ENCODE measurements at places on chromosomes 11 and 22. TPM values are rescaled to one million over a fixed set of nuclear protein-coding genes. Genes with fewer than 3 reads are reported as not detected.
A peak's percentile ranks its signal among the peaks of the same experiment; 100 is the strongest.

- no peak for DNase-seq
Measured at GRCh38 chr11:69424748-69425147, 56.7 kb upstream of the LINC01488 start.

- no peak for DNase-seq
Measured at GRCh38 chr11:76885390-76886097, 24.8 kb downstream of the ACER3 start.

- DNase-seq = no peak
Measured at GRCh38 chr11:44348721-44349120, 38.8 kb upstream of the ALX4 start.

GRCh38 chr11:31779374-31779791, 31.7 kb downstream of the PAX6 start:
- DNase-seq = no peak

DNA sequence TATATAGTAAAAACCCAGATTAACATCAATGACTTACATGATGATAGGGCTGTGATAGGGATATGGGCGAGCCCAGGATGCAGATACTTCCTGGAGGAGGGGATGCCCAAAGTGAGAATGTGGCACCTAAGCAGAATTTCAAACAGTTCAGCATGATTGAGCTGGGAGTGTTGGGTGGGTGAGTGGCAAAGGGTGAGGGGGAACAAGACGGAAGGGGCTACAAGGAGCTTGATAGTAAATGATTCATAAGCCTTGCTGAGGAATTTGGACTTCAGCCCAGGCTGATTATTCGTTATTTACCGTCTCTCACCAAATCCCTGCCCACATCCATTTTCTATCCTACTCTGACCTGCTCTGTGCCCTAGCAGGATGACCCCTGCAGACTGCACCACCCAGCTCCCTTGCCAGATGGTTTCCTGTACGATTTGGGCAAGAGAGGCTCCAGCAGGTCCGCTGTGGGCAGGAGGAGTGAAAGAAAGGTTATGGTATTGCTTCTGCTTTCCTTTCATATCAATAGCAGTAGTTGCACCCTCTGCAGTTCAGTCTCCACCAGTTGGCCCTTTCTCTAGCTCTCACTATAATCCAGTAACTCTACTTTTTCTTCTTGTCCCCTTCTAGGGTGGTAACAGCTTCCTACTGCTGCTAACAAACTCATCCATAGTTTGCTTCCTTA, 30.3 kb upstream of the SIK2 start:
- no peak for DNase-seq

PAMR1 gene
- total RNA-seq = 14.5 TPM

GRCh38 chr11:75298191-75298975, 53.1 kb downstream of the ARRB1 start:
- no peak for DNase-seq

MS4A7 gene
- 14.5 TPM for total RNA-seq

- no peak for DNase-seq
Measured at GRCh38 chr11:96396637-96397036, 6.8 kb downstream of the JRKL start.

GRCh38 chr11:71252269-71252769, at the start of gene SHANK2:
Gene SHANK2 (minus strand): TSS chr11:71252577. CDS start chr11:71147326, 105,251 bp downstream.
- no peak for DNase-seq

DNA sequence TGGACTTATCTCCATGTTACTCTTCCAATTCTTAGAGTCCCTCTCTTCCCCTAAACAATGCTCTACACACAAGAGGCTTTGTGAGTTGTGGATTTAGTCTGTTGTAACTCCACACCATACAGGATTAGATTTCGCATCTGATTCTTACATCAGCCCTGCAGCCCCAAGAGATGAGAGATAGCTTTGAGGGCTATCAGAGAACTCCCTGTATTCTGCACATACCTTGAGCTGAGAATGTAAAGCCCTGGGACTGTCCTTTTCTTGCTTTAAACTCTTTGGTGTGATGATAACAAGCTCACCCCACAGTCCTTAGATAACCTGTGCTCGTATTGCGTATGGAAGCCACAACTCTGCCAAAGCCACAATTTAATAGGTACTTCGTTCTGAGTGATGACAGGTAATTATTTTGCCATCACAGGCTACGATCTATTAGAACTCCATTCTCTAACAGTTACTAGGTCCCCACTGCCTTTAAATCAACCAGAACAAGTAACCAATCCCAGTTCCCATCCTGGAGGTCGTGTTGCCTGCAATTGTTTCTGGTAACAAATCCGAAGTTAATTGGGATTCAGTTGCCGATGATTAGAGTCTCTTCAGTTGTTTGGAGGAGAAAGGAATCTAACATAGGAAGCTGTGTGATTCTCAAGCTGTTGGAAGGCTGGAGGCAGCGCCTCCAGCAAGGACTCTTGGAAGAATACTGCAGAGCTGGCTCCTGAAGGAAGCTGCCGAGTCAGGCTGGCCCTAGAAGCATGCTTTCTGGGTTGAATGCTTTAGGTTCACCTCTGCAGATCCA, 1.3 kb upstream of the PARVG start:
- DNase-seq = no peak

DNA sequence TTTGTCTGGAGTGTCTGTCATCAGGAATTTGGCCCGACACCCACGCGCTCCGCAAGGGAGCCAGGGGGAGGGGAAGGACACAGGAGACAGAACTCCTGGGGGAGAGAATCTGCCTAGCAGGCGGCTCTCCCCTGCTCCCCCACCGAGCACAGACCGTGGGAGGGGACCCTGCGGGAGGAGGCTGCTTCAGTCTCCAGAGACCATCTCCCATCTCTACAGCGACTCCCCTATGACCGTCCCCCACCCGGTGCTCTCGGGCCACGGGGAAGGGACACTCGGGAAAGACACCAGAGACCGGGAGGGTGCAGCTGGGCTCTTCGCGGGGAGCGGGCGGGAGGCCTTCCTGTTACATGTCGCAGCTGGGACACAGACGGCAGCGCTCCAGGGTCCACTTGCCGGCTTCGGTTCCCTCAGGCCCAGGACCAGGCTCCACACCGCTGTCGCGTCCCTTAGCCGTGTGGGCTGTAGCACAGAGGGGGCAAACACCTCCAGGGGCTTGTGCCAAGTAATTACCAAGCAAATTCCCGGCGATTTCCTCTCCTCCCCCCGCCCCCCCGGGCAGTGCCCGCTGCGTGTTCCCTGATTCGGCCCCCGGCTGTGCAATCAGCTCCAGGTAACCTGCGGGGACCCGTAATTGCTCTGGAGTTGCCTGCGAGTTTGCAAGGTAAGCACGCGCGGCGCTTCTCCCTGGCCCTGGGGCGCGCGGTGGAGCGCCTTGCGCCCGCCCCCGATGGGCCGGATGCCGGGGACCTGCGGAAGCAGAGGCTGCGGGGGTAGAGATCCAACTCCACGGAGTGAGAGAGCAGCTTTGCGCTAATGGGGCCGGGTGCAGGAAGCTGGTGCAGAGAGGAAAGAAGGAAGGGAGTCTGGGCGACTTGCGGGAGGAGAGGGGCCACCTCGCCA, 155.1 kb upstream of the CADM1 start:
- no peak for DNase-seq

DNA sequence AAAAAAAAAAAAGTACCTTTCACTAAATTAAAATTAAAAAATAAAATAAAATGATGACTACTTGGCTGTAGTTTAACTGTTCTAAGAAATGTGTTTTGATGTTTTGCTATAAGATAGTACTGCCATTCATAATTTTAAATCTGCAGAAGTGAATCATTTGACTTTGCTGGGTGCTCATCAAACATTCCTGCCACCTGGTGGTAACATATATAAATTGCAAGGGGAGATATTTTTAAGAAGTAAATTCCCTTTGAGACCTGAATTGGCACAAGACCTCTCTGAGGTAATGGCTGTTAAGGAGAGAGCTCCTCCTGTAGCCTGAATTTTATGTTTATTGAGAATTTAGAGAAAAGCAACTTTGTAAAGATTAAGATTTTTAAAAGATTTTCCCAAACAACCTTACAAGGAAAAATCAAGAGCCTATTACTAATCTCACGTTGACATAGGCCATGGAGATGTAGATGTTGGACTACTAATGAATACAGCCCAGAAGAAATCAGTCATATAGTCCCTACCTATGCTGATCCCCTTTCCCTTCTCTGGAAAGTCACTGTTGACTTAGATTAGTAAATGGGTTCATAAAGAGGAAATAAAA, 11.9 kb upstream of the NARS2 start:
- DNase-seq = no peak

GRCh38 chr11:12392672-12393071, 15.3 kb downstream of the PARVA start:
- no peak for DNase-seq

MMP7 gene
- total RNA-seq = not detected

DNA sequence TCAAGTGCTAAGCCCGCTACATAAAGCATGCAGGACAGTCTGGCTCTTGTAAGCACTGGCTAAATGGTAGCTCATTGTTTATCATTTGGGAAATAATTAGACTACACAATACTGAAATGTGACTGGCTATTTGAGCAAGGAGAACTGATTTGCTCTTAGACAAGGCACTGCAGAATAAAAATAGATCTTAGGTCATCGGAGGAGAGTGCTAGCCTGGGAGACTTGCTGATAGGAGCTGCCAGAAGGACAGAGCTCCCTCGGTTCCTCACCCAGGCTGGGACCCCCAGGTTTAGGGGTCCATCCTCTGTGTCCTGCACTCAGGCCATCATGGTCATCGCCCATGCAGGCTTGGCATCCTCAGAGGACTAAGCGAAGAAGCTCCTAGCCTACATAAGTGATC, 184.4 kb upstream of the NCAM1 start:
- DNase-seq = no peak

DNA sequence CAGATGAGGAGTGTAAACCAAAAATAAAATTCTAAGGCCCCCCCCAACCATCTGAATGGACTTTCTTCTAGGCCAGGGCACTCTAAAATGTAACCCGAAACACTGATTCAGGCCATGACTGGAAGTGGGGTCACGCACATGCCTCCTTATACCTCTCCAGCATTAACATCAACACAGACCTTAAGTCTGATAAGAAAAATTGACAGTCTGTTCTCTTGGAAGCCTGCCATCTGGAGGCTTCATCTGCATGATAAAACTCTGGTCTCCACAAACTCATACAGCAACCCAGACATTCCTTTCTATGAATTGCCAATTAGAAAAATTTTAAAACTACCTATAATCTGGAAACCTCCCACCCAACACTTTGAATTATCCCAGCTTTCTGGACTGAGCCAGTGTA, 3.9 kb upstream of the SERGEF start:
- no peak for DNase-seq

OTUB1 gene
- 55.6 TPM for total RNA-seq

GRCh38 chr11:25859776-25860175, 472.2 kb upstream of the ANO3 start:
- no peak for DNase-seq

GRCh38 chr22:40176921-40177737, 596 bp upstream of the TNRC6B start:
- DNase-seq = no peak

DNA sequence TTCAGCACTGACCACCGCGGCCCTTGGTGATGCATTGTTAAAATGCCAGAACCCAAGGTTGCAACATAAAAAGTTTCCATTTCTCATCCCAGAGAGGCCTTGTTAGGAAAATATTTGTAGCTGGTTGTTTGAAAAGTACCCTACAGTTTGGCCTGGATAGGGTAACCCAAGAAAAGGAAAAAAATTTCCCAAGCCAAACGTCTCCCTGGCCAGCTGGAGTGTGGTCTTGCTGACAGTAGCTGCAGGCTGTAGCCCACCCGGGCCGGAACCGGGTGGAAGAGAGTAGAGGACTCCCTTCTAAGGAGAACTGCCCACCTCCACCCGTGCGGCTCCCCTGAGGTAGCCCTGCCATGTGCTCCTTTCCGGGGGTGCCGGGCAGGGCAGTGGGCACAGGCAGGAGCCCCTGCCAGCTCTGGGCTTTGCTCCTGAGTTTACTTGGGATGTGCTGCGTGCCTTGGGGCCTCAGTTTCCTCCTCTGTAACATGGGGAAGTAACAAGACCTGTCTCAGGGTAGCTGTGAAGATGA, 38.5 kb downstream of the IGHMBP2 start:
- no peak for DNase-seq

OLFML1 gene
- 8.5 TPM for total RNA-seq

- DNase-seq = no peak
Measured at GRCh38 chr11:116420030-116420429, 352.8 kb downstream of the BUD13 start.

ADAMTS15 gene
- total RNA-seq = 45.6 TPM

- DNase-seq = peak; percentile 23
Measured at GRCh38 chr11:1547467-1548098, 24.5 kb downstream of the DUSP8 start.

DNA sequence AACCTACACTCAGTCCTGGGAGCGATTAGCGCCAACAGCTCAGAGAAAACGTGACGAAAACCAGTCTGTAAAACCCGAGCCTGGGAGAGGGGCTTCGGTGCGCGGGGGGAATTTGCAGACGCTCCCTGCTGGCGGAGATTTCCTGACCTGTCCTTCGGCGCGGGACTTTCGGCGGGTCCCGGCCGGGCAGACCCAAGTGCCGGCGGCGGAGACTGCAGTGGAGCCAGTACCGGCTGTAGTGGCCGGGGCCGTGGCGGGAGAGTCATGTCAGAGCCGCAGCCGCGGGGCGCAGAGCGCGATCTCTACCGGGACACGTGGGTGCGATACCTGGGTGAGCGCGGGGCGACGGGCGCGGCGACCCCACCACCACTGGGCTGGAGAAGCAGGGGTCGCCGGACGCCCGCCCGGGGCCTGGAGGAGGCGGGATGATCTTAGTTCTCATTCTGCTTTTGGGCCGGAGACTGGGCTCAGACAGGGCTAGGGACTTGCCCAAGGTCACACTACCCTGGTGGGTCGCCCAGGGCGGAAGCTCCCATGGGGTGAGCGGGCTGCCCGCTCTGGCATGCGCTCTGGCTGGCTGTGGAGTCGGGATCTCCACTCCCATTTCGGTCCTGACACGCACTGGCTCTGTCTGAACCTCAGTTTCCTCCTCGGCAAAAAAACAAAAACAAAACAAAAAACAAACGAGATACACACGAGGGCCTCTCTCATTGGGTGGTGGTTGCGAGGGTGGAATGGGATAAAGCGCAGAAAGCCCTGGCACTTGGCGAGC, at the start of gene MTFP1:
Gene MTFP1, plus strand, starts transcription at position 153 of the 772 bp plus-strand sequence. Its CDS starts 112 bp downstream, at position 265.
- DNase-seq = peak; percentile 82

DNA sequence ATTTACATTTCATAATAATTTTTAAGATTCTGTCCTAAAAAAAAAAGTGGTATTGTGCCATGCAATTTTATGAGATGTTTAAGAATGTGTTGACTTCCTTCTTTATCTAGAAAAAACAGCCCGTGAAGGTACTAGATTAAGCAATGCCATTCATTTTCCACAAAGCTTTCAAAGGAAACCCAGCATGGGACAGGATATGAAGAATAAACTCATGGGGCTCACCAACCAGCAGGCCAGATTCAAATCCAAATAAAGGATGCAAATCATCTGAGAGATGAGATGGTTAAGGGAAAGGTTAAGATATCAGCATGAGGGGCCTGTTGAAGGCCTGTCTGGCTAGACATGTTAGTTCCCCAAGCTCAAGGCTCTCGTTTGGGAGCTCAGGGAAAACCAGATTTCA, 199.1 kb downstream of the SWAP70 start:
- no peak for DNase-seq

CYB5R2 gene
- total RNA-seq = 1.3 TPM

DNA sequence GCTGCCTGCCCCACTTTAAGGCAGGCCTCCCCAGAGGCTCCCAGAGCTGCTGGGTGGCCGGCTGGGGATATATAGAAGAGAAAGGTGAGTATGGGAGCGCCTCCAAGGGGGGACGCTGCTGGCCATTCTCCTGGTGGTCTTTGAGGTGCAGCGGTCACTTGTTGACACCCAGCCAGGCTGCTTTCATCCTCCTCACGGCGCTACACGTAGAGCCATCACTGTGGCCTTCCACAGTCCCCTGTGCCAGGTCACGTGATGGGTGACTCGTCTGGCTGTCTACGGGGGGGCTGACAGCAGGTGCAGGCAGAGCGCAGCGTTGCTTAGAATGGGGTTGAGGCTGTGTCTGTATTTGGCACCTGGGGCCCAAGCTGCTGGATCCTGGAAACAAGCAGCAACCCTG, 1.9 kb downstream of the ACR start:
- no peak for DNase-seq

MAML2 gene
- total RNA-seq = 5.2 TPM

All from Right ventricle myocardium inferior (tissue), 1 donor.